HAP-1 (cell line): ENCODE measurements at places on chromosomes 1 and 21.

GRCh38 chr1:66346057-66346795, 187.7 kb upstream of the SGIP1 start:
- DNase-seq, result no peak

DNA sequence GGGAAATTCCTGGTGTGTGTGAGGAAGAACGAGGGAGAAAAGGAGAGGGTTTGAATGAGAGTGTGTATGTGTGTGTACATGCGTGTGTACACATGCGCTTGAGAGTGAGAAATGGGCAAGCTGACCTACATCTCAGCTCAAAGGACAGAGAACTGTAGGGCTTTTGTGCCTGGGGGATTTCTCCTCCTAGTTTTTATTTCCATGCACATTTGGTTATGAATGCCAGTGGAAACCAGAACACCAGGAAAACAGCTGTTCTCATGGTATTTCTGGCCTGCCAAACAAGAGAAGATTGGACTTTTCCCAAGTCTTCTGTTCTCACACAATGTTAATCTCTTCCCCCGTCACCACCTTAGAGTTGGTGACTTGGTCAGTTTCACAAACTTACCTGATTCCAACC, 45.2 kb downstream of the SLC44A3 start:
- DNase-seq, result peak; percentile 81

- no peak for DNase-seq
Observed at GRCh38 chr1:172473302-172473701, 29.4 kb upstream of the PIGC start.

DNA sequence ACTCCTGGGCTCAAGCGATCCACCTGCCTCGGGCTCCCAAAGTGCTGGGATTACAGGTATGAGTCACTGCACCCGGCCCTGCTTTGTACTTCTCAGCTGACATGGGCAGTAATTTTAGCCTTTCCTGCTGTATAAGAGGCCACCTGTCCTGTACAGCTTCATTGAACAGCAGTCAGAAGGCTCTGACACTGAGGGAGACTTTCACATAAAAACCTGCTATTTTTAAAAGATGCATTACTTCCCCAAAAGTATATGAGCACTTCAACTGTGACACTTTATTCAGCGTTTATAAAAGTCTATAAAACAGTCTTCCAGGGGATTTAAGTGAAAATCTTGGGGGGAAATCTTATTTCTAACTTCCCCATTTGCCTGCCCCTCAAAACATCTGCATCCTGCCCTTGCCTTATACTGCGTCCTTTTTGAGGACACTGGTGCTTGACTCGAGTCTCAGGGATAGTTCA, 17.6 kb downstream of the RNU5D-1 start:
- DNase-seq, result no peak
